Stimulated activated CD4-positive, alpha-beta T cell treated with anti-CD3 and anti-CD28 coated beads, Interleukin-4, amount 100 ng/mL, for 48 hours (primary cell): ENCODE measurements at places on chromosomes 11 and 22.

- DNase-seq: no peak
These were observed 29.2 kb downstream of the GUCY1A2 start for GRCh38 chr11:106989078-106989455.

GRCh38 chr11:7582338-7582985 lies 68.7 kb downstream of the PPFIBP2 start:
- DNase-seq: no peak

DNA sequence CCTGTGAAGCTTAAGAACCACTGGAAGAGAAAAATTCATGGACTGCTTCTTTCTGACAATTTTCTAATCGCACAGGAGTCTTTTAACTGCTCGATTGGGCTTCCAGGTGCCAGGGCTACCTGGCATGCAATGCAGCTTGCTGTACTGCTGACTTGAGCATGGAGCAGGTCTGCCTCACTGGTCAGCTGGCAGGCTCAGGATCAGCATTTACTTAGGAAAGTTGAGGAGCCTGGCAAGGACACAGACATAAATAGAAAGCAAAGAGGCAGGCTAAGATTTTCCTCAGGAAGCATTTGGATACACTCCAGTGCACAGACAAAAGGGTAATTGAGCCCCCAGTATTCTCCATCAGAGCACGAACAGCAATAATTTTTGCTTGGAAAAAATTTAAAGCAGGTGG lies 163.5 kb downstream of the CSNK2A3 start:
- no peak for DNase-seq

GRCh38 chr22:42281706-42282251 lies 11.3 kb upstream of the TCF20 start:
- DNase-seq: no peak

DNA sequence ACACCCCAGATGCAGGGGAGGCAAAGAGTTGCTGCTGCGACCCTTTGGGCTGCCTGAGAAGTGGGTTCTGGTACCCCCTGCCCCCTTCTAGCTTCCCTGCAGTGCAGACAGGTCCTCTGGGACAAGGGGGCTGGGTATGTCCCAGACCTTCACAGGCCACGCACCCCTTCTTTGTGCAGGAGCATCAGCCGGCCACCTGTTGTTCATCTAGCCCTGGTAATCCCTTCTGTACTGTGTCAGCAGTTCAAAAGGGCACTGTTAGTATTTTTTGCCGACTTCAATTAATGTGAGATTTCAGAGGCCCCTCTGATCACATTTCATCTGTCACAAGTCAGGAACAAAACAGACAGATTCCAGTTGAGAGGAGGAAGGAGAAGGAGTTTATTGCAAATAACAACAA lies 49.9 kb downstream of the ALX4 start:
- DNase-seq: no peak

DNA sequence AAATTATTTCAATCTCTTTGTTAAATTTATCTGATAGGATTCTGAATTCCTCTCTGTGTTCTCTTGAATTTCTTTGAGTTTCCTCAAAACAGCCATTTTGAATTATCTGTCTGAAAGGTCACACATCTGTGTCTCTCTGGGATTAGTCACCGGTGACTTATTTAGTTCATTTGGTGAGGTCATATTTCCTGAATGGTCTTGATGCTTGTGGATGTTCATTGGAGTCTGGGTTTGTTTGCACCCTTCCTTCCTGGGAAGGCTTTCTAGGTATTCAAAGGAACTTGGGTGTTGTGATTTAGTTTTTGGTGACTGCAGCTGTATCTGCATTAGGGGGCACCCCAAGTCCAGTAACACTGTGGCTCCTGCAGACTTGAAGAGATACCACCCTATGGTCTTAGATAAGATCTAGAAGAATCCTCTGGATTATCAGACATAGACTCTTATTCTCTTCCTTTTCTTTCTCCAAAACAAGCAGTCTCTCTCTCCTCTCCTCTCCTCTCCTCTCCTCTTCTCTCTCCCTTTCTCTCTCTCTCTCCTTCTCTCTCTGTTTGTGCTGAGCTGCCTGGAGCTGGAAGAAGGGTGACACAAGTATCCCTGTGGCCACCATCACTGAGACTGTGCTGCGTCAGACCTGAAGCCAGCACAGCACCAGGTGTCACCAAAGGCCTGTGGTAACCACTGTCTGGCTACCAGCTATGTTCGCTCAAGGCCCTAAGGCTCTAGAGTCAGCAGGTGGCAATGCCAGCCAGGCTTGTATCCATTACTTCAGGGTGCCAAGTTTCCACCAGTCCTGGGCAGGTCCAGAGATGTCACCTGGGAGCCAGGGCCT lies 3.3 kb upstream of the HEPN1 start:
- DNase-seq: no peak

GRCh38 chr22:48945621-48946458 lies 881.8 kb downstream of the BRD1 start:
- DNase-seq: no peak

DNA sequence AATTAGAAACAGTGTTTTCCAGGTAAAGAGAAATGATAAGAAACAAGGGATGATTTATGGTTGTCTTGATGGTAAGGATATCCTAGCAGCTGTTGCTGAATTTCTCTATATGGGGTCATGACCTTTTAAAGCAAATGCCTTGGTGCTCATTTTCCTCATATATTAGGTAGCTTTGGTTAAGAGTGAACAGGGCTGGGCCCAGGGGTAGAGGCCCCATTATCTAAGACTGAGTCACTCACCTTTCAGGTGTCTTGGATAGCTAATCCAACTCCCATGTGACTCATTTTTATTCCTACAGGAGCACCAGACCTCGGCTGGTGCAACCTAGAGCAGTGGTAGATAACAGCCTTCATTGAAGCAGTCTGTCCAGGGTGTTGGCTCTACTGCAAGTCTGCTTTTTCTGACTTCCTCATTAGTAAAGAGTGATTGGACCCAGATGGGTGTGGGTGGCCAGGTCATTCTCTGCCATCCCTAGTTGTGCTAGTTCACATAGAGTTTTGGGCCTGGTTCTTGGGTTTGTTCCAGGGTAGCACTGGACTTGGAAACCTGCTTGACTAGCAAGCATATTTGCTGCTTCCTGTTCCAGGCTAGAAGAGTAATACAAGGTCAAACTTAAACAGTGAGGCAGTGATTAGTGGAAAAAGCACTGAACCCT lies 37.4 kb downstream of the CTNND1 start:
- no peak for DNase-seq

GRCh38 chr11:88059326-88059725 lies 115.9 kb downstream of the RAB38 start:
- DNase-seq: no peak

DNA sequence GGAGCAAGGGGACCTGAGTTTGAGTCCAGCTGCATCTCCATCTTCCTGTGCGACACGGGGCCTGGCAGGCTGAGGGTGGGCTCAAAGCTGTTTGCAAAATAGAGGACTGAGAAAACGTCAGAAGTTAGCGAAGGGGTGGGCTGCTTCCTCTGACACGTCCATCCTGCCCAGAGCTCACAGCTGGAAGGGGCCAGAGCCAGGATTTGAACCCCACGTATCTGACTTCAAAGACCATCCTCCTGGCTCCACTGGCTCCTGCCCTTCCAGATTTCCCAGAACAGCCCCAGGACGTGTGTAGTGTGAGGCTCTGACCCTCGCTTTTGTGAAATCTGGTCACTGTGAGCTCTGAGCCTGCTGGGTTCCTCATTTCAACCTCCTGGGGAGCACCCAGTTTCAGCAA lies 56.3 kb downstream of the CD82 start:
- no peak for DNase-seq

- DNase-seq: peak; percentile 7
These were observed 585.4 kb downstream of the SOX6 start for GRCh38 chr11:15770798-15771414.

DNA sequence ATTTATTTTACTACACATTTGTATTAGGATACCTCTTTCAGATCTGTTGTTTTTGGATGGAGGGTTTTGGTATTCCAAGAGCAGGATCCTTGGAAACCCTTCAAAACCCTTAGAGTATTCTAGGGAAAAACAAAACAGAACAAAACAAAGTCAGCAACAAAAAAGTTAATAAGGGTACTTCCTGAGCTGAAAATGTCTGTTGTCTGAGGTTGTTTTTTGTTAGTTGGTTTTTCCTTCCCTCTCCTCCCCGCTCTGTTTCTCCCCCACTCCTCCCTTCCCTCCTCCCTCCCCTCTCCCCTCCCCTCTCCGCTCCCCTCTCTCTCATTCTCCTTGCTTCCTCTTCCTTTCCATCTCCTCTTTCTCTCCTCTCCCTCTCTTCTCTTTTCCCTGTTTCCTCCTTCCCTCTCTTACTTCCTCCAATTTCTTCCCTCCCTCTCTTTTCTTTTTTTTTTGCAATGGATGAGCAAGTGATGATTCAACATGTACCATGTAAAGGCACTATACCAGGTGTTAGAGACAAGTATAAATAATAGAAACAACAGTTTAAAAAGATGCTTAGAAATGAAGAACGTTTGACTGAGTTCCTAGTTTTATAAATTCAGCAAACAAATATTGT lies 160.6 kb downstream of the TMEM135 start:
- DNase-seq: no peak

DNA sequence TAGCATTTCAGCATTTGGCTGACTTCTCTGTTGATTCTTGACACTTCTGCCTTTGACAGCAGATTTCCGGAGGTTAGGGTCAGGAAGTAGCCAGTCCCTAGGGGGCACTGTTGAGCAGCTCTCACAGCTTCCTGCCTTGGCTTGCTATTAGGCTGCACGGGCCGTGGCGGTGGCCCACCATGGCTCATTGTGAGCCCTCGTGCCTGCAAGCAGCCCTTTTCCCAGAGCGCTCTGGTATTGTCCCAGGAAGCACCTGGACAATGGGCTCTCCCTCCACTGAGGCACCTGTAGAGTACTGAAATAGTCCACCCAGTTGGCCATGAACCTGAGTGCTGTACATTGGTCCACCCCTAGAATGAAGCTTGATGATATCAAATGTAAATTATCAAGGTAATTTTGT lies 100.2 kb upstream of the GAL start:
- peak; percentile 55 for DNase-seq

DNA sequence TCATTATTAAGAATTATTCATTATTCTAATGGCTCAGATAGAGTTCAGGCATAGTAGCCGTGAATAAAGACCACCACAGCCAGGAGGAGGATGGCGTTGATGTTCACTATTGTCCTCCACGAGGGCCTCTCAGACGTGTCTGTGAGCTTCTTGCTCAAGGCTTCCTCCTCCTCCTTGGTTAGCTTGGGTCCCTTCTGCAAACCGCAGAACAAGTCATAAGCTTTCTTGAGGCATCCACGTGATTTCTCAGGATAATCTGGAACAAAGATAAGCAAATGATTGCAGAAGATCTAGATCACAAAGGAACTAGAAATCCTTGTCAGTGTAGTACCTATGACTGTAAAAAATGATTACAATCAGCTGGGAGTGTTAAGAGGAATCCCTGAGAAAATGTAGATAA lies 13.6 kb upstream of the RFPL2 start:
- DNase-seq: no peak

DNA sequence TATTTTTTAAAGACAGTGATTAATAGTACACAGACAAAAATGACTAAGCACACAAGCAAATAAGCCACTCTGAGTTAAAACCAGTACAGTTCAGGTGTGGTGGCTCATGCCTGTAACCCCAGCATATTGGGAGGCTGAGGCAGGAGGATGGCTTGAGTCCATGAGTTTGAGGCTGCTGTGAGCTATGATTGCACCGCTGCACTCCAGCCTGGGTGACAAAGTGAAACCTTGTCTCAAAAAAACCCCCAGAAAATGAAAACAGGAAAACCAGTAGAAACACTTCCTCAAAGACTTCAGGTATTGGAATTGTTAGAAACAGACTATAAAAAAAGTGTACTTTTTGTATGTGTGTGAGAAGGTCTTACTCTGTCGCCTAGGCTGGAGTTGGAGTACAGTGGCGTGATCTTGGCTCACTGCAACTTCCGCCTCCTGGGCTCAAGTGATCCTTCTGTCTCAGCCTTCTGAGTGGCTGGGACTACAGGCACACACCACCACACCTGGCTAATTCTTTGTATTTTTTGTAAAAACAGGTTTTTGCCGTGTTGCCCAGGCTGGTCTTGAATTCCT lies 33.0 kb downstream of the PPP6R2 start:
- DNase-seq: no peak

DNA sequence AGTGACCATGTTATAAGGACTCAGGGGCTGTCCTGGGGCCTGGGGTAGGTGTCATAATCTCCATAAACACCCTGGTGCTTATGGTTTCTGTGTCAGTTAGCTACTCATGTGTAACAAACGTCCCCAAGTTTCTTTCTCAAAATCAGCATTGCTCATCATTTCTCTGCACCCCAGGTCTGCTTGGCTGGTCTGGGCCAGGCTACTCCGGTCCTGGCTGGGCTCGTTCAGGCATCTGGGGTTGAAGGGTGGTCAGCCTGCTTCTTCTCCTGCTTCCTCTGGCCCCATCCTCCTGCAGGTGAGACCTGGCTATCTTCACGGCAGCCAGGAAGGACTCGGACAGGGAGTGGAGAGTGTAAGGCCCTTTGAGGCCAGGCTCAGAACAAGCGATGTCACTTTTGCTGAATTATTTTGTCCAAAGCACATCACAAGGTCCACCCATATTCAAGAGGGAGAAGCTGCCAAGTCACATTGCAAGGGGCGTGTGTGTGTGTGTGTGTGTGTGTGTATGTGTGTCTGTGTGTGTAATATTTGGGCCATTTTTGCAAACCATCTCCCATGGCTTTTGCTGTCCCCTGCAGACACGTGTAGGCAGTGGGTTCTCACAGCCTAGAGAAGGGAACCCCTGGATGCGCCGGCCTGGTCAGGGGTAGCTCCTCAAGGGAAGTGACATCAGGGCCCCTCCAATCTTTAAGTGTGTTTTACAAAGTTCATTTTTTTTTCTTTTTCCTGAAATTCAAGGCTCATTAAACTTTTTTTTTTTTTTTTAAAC lies 535.8 kb downstream of the TBC1D22A start:
- no peak for DNase-seq
